ENCODE measurements at places on chromosomes 5 and 9.

GRCh38 chr5:179732918-179733771 lies 523 bp downstream of the MAML1 start:
- DNase-seq, result peak; percentile 26

GRCh38 chr5:34040472-34040871 lies 2.5 kb downstream of the C1QTNF3 start:
- DNase-seq, result no peak

- DNase-seq, result no peak
Observed at GRCh38 chr9:134492281-134492691, 149.3 kb upstream of the COL5A1 start.

DNA sequence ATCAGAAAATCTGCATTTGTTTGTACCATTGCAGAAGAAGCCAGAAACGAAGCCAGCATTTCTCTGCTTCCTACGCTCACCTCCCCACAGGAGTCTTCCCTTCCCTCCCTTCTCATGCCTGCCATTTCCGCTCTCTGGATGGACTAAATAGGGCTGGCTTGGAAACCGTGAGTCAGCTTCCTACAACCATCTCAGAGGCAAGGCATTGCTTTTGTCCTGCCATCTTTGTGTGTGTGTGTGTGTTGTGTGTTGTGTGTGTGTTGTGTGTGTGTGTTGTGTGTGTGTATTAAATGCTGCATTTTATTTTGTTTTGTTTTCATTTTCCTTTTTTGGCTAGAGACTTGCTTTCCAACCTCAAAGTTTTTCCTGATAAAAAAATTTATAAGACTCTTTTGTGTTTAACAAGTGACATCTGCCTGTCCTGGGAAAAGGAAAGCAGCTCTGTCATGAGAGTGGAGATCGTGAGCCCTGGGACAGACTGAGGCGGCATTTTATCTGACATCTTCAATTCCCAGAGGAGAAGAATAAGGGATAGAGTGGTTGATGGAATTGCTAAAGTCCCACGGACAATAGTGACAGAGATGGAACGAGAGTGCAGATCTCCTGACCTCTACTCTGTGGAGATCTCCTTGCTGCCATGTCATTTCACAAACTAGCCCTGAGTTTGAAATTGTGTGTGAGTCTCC lies 7.5 kb upstream of the EGFLAM start:
- no peak for DNase-seq

- no peak for DNase-seq
Observed at GRCh38 chr5:169595172-169595820, 11.7 kb downstream of the SPDL1 start.

DNA sequence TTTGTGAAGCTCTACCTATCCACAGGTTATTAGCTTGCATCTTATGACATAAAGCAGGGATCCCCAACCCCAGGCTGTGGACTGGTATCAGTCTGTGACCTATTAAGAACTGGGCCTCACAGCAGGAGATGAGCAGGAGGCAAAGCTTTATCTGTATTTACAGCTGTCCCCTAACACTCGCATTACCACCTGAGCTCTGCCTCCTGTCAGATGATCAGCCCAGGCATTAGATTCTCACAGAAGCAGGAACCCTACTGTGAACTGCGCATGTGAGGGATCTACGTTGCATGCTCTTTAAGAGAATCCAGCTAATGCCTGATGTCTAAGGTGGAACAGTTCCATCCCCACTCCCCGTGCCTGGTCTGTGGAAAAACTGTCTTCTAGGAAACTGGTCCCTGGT lies 19.7 kb downstream of the FBXW11 start:
- no peak for DNase-seq

DNA sequence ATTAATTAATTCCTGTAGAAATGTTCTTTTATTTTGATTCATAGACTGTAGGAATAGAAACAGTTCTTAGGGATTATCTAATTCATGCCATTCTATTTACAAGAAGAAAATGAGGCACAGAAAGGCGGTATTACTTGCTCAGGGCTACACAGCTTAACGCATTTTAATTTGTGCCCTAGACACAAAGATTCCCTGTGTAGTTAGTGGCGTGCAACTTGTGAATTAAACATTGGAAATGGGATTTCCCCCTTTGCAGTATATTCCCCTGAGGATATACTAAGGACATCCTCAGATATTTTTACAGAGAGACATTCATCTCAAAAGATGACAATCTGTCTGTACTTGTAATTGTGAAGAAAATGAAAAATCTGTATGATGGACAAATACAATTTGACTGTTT lies 108.1 kb downstream of the SGCD start:
- no peak for DNase-seq

- DNase-seq, result no peak
Observed at GRCh38 chr5:1899201-1899600, 16.5 kb upstream of the IRX4 start.

DNA sequence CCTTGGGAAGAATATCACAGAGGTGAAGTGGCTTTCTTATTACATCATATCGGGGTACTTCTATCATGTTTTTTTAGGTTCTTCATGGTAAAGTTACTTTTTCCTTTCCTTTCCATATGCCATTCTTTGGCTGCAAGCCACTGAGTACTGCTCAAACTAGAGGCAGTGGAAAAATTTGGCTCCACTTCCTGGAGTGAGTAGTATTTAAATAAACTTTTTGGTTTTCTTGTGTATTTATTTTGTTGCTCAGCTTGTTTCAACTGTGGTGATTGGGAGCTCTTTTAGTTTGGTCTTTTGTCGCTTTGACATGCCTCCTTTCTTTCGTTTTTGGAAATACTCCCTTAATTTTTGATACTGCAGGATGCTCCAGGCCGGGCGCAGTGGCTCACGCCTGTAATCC lies 69.8 kb downstream of the WDR70 start:
- DNase-seq, result no peak

- DNase-seq, result no peak
Observed at GRCh38 chr9:134371731-134372130, 45.5 kb downstream of the RXRA start.

DNA sequence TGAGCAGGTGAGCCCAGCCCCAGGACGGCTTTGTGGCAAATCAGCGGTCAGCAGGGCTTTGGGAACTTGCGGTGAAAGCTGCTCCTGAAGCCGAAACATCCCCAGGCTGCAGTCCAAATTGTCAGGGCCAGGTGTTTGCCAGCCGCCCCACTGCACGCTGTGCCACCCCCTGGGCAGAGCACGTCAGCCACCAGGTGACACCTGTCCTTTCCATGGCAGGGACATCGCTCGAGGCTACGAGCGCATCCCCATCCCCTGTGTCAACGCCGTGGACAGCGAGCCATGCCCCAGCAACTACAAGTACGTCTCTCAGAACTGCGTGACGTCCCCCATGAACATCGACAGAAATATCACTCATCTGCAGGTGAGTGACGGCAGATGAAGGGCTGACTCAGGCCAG lies 64.4 kb upstream of the CACNA1B start:
- no peak for DNase-seq

- DNase-seq, result no peak
Observed at GRCh38 chr5:88172847-88173758, 95.5 kb downstream of the TMEM161B start.

GRCh38 chr5:110055302-110055701 lies 365.6 kb downstream of the MAN2A1 start:
- no peak for DNase-seq

GRCh38 chr9:87593359-87593980 lies 95.8 kb downstream of the DAPK1 start:
- DNase-seq, result no peak

Data from activated gamma-delta T cell treated with Interleukin-2 at 50 U/mL for 16 hours (primary cell).